Effector CD8-positive, alpha-beta T cell (primary cell): ENCODE measurements at places on chromosomes 5 and 9.

- no peak for DNase-seq
Observed at GRCh38 chr5:44691802-44692201, 116.9 kb upstream of the MRPS30 start.

- DNase-seq: no peak
Observed at GRCh38 chr5:18000744-18001143, 366.5 kb downstream of the TAF11L14 start.

DNA sequence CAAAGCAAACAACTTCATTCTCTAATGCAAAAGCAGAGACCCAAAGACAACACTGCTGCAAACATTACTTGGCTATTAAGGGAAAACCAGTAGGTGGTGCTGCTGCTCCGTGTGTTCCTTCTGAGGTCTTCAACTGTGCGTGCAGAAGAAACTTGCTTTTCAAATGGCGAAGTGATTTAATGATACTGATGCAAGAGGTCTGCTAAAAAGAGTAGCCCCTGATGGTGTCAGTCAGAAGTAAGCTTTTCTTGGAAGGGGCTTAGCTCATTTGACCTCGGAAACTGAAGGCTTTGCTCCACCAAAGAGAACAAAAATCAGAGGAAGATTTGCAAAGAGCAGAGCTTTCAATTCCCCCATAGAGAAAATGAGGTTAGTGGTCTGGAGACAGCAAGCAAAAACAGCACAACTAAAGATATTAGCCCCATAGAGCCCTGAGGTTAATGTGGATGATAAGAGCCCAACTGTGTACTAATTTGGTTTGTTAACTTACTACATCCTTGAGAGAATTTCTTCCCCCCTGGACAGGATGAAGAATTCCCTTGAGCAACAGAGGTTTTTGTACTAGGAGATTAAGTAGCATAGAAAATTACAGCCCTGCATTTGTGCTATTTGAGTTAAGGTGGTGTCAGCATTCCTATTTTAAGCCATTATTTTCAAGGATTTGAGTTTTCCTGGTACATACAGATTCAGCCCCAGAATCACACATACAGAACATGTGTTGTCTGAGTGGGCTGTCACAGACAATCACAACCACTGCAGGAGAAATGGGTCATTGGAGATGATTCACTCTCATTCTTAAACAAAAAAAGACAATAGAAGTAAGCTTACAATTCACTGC is 153.2 kb upstream of the C9orf72 start:
- DNase-seq: peak; percentile 8

DNA sequence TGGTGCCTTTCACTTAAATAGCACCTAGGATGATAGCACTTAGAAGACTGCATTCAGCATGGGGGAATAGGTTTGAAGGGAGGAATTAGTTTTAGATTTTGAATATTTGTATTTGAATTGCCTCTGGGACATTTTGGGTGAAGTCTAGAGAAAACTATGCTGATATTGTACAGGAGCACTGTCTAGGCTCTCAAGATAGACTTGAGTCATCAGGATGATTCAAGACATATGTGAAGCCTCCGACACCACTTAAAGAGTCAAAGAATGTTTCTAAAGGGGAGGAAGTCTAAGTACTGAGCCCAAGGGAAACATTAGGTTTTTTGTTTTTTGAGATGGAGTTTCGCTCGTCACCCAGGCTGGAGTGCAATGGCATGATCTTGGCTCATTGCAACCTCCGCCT is 63.9 kb upstream of the CCDC180 start:
- DNase-seq: no peak

GRCh38 chr5:120510098-120510637 is 46.1 kb downstream of the PRR16 start:
- DNase-seq: no peak

GRCh38 chr9:134597041-134597913 is 44.3 kb upstream of the COL5A1 start:
- DNase-seq: no peak

DNA sequence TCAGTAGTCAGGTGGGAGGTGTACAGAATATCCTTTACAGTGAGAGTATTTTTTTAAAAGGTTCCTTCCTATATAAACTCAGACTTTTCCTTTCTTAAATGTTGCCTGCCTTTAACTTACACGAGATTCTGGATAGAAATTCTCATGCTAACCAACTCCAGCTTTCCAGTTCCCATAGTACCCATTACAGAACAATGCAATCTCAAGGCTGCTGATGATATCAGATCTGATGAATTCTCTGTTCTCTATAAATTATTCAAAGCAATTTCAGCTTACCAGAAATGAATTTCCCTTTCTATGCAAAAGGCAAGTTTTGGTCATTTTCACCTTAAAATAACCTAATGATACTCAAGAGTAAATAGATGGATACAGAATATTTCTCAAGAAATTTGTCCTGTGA is 90.3 kb downstream of the NUDT12 start:
- no peak for DNase-seq

GRCh38 chr5:77630114-77630680 is 8.3 kb downstream of the OTP start:
- no peak for DNase-seq
